ENCODE measurements at places on chromosomes 7 and 10.
A peak's percentile ranks its signal among the peaks of the same experiment; 100 is the strongest.

GRCh38 chr7:34133983-34134782 lies 228.8 kb downstream of the BMPER start:
- DNase-seq: peak; percentile 63

DNA sequence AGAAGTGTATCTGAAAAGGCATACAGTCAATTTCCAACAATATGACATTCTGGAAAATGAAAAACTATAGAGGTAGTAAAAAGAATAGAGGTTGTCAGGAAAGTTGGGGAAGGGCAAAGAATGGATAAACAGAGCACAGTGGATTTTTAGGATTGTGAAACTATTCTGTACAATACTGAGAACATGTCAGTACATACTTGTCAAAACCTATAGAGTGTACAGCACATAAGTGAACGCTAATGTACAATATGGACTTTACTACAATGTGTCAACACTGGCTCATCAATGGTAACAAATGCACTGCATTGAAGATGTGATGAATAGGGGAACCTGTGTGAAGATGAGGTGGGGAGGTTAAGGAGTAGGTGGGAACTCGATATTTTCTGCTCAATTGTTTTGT lies 483.0 kb upstream of the PFKP start:
- no peak for DNase-seq

- no peak for DNase-seq
Observed at GRCh38 chr7:156497776-156498509, 142.6 kb upstream of the RNF32 start.

- peak; percentile 66 for DNase-seq
Observed at GRCh38 chr7:118502235-118502634, 277.7 kb downstream of the ANKRD7 start.

- DNase-seq: no peak
Observed at GRCh38 chr7:151814400-151815009, 62.4 kb downstream of the PRKAG2 start.

GRCh38 chr10:58266003-58266825 lies 1.5 kb downstream of the IPMK start:
- DNase-seq: peak; percentile 76

GRCh38 chr10:78577712-78578111 lies 491.1 kb upstream of the ZMIZ1 start:
- peak; percentile 33 for DNase-seq

DNA sequence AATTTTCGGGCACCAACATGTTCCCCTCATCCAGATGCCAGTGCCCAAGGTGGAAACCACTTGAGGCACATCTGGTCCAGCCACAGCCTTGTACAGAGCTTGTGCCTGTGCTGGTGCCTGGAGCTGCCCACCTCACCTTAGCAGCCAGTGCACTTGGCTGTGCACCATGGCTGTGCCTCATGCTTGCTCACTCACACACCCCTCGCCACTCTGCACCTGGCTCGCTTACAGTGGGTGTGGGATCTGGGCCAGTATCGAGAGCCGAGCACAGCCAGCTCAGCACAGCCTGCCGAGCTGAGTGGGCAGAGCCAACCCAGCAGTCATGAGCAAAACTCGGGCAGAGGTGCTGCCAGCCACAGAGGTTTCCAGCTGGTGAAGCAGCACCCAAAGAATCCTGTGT lies 139.9 kb upstream of the NUPR2 start:
- no peak for DNase-seq

GRCh38 chr7:2965745-2966270 lies 77.9 kb downstream of the CARD11 start:
- DNase-seq: no peak

GRCh38 chr10:9268176-9268575 lies 1213.7 kb downstream of the GATA3 start:
- no peak for DNase-seq

DNA sequence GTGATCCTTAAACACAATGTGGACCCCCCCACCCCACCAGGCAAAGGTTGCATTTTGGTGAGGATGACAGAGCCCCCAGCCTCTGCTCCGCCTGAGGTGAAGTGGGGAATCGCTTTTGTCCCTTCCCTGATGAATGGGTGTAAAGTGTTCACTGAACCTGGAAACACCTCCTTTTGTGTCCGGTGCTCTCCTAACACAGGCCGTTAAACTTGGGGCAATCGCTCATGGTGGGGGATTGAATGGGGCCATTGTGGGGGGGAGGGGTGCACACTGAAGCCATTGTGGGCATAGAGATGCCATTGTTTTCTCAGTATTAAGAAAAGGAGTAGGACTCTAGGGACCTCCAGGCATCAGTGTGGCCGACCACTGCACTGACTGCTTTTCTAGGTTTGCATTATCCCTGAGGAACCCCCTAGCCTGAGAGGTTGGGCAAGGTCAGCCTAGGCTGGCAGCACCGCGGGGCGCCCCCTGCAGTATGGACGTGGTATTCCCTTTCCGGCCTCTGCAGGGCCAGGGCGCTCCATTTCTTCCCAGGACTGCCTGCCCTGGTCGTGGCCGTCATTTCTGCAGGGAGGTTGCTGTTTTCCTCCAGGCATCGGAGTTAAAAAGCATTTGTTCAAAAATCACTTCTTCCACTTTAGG lies 158.3 kb downstream of the TCF7L2 start:
- DNase-seq: peak; percentile 36

DNA sequence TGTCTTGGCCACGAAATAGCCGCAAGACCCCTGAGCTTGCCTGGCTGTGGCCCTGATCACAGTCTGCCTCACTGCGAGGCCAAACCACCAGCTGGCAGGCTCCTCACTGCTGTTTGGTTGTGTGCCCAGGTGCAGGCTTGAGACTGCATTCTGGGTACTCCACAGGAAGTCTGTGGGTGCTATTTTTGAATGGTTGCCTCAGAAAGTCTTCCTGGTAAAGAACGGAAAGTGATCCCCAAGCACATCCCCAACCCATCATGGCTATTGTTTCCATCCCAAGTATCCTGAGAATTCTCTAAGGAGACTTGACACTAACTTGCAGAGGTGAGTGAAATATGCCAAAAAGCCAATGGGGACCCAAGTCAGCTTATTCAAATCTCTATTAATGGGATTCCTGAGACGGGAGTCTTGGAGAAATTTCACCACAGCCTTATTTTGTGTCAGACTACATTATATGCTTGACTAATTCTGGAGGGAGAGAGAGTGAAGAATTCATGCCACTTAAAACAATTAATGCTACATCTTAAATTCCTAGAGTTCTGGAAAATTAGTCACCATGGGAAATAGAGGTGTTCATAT lies 170.9 kb downstream of the RAMP3 start:
- DNase-seq: no peak

GRCh38 chr10:31853629-31854028 lies 75.0 kb downstream of the ARHGAP12 start:
- no peak for DNase-seq

- DNase-seq: no peak
Observed at GRCh38 chr10:52871191-52871843, 98.7 kb upstream of the MBL2 start.

GRCh38 chr10:132257907-132258306 lies 49.8 kb downstream of the STK32C start:
- no peak for DNase-seq

- no peak for DNase-seq
Observed at GRCh38 chr10:35056686-35057085, 33.5 kb downstream of the CUL2 start.

DNA sequence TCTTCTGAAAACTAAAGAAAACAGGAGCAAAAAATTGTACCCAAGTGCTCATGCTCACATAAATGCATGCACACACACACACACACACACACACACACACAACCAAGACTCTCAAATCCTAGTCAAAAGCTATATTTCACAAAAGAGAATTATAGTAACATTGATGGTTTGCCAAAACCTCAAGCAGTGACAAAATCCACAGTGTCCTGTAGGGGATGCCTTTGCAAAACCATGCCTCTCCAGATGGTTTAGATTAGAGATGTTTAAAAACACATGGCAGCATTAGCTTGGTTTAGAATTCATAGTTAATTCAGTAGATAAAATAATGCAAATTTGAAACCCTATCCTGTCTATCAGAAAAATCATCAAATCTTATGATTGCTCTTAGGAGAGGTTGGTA lies 232.2 kb downstream of the DYNC1I1 start:
- no peak for DNase-seq

- peak; percentile 90 for DNase-seq
Observed at GRCh38 chr10:105837951-105838350, 1196.9 kb downstream of the SORCS3 start.

DNA sequence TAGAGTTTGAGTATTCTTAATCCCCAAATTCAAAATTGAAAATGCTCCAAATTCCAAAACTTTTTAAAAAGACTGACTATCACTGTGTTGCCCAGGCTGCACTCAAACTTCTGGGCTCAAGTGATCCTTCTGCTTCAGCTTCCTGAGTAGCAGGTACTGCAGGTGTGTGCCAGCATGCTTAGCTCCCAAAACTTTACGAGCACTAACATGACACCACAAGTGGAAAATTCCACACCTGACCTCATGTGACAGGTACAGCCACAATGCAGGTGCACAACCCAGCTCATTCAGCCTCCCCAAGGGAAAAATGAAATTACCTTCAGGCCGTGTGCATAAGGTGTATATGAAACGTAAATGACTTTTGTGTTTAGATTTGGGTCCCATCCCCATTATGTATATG lies 16.5 kb downstream of the CDC123 start:
- no peak for DNase-seq

- no peak for DNase-seq
Observed at GRCh38 chr7:117269886-117270285, 53.0 kb downstream of the WNT2 start.

DNA sequence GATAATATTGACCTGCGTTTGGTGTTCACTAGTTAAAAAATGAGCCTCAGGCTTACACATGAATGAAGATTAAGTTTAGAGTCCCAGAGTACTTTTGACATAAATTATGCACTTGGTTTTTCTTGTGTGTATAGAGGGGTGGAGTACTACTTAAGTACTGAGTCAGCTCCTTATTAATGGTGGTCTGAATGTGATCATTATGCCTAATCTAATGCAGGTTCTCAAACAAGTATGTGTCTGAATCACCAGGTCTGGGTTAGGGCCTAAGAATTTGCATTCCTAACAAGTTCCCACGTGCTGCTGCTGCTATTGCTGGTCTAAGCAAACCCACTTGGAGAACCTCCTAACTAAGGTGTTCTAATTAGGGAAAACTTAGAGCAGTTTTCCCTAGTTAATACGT lies 30.7 kb upstream of the STOX1 start:
- DNase-seq: no peak

- DNase-seq: peak; percentile 49
Observed at GRCh38 chr10:69125554-69125953, 1.6 kb downstream of the VPS26A start.
